ENCODE measurements at places on chromosomes 2 and 18.

DNA sequence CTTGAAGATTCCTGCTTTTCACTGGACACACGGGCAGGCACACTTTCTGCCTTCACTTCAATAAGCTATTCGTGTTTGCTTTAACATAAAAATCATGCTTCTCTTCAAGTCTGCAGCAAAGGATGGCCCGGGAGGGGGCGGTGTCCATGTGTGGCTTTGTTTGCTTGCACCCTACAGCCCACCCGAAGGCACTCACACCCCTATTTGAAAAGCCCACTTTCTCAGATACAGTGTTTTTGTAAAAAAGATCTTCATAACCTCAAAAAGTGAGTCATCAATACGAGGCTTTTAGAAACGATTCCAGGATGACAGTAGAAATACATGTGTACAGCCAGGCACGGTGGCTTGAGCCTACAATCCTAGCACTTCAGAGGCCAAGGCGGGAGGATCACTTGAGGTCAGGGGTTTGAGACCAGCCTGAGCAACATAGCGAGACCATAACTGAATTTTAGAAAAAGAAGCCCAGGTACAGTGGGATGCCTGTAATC lies 36.5 kb upstream of the HPCAL1 start:
- DNase-seq: no peak

- DNase-seq: peak; percentile 89
Observed at GRCh38 chr2:86623494-86624266, at the start of gene RNF103. Gene RNF103, minus strand, starts transcription at chr2:86623865. Its CDS starts 979 bp downstream, at chr2:86622886.

DNA sequence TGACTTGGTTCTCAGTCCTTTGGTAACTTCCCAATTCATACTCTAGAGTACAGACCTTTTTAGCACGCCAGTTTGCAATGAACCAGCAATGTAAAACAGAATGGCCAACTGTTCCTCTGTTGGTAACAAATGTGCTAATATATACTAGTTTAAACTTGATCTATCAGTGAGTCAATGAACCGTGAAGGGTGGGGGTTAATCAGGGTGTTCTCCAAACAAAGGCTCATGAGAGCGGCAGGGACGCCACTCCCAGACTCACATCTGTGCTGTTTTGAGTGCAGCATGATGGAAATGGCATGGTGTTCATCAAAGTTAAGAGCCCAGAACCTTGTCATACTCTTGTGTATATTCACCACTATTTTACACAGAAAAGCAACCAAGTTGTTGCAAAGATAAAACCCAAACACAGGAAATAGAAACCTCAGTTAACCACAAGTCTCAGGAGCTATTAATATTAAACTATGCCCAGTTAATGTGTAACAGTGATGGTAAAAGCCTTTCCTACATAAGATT lies 70.3 kb downstream of the CERKL start:
- no peak for DNase-seq

GRCh38 chr2:113112871-113113270 lies 14.5 kb upstream of the IL1RN start:
- DNase-seq: no peak

GRCh38 chr2:30964334-30965005 lies 157.2 kb upstream of the CAPN13 start:
- no peak for DNase-seq

DNA sequence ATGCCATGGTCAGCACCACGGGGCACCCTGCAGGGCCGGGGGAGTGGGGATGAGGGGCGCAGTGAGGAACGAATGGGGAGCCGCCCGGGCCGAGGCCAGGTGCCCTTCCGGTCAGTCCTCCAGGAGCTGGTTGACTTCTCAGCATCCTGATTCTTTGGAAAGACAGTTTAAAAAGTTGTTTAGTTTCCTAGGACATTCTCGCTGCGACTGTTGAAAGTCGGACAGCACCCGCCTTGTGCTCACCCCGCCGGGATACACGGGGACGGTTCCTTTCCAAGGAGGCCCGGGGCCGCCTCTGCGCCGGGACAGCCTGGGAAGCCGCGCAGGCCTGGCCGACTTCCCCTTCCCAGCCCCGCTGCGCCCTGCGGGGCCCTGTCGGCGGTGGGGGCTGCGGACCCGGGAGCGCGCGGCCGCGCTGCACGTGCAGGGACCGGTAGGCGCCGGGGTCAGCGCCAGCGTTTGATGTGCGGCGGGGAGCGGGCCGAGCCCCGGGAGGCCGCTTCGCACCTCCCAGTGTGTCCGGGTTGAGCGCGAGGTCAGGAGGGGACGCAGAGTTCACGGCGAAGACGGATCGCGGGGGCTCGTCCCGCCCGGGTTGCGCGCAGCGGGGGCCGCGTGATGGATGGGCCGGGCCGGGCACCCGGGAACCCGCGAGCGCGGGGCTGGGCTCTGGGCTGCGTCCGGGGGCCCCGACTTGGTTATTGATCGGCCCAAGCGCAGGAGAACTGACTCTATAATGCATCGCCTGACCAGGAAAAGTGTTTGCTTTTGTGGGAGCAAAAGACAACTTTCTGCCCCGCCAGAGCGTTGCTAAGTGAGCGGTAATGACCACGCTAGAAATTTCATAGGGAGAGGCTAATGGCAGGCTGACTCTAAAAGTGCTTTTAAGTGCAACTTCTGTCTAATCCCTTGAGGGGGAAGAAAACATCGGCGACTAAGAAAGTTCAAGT lies 28.0 kb upstream of the SMIM21 start:
- no peak for DNase-seq

GRCh38 chr2:86706220-86706619 lies 13.9 kb upstream of the RMND5A start:
- no peak for DNase-seq

DNA sequence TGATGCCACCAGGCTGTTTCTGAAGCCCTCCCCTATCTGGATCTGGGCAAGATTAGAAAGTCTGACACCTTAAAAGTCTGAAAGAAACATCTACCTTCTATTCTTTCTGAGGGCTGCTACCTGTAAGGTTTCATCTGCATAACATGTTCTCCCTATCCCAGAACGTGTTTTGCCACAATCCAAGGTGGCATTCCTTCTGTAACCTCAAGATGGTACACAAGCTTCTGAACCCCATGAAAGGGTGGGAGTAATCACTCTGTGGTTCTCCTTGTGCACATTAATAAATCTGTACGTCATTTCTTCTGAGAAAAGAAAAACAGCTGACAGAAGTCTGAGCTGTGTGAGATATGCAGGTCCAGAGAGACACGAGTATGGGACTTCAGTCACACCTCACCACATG lies 41.8 kb upstream of the MSH6 start:
- no peak for DNase-seq

DNA sequence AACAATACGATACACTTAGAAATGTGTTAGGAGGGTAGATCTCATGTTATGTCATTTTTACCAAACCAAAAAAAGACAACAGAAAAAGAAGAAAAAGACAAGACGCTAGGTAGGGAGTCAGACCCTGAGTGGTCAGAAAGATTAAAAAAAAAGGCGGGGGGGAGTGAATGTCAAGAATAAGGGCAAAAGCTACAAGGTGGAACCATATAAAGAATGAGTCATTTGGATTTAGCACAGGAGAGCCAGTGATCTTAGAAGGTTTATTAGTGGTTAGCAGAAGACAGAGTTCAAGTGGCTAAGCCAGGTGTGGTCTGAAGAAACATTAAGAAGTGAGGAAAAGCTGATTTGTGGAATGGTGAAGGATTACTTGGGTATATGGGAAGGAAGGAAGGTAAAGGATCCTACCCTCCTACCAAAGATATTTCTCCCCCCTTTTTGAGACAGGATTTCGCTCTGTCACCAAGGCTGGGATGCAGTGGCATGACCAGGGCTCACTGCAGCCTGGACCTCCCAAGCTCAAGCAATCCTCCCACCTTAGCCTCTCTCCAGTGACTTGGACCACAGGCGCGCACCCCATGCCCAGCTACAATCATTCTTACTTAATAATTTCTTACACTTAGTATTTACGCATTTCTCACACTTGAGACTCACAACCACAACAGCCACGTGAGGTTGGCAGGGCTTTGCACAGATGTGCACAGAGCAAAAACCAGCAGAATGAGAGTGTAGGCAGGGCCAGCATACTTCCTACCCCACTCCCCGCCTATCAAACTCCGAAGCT lies 2.6 kb downstream of the DSC2 start:
- no peak for DNase-seq

DNA sequence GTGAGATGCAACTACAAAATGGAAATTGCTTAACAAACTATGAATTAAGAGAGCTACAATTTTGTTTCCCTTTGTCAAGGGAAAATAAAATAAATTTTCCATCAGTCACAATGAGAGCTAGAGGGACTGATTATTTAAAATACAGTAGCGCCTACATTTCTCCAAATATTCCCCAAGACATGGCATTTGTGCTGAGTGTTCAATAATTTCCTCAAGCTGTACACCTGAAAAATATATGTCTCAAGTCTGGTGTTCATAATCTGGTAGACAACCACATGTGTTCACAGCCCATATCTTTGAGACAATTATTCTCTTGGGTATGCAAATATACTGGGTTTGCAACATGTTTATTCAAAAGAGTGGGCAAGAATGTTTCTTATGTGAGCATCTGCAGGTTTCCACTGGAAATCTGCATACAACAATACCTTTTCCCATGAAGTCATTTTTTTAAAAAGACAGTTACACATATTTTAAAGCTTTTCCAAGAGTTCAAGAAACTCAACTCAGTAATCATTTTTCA lies 240.1 kb upstream of the VRK2 start:
- no peak for DNase-seq

GRCh38 chr2:158221063-158222020 lies 119.7 kb downstream of the UPP2 start:
- no peak for DNase-seq

- peak; percentile 6 for DNase-seq
Observed at GRCh38 chr2:186440506-186440905, 45.6 kb upstream of the ZC3H15 start.

DNA sequence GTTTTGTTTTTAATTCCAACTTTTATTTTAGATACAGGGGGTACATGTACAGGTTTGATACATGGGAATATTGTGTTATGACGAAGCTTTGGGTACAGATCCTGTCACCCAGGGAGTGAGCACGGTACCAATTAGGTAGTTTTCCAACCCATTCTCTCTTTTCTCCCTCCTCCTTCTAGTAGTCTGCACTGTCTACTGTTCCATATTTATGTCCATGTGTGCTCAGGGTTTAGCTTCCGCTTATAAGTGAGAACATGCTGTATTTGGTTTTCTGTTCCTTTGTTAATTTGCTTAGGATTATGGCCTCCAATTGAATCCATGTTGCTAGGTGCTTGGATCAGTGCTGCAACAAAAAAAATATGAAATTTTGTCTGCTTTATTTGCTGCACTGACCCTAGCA lies 659.3 kb upstream of the TMEFF2 start:
- DNase-seq: no peak

GRCh38 chr18:23487738-23488570 lies 15.4 kb upstream of the RMC1 start:
- no peak for DNase-seq

DNA sequence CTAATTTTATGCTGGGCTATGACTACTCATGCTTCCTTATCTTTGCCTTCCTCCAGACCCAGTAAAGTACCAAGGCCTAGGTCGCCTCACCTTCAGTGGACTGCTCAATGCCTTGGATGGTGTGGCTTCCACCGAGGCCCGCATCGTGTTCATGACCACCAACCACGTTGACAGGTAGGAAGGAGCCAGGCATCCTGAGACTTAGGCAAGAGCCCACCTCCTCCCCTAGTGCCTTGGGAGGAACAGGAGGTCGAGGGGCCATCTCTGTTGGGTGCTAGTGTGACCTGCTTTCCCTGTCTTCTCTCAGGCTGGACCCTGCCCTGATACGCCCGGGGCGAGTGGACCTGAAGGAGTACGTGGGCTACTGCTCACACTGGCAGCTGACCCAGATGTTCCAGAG lies 3.3 kb downstream of the BCS1L start:
- no peak for DNase-seq

DNA sequence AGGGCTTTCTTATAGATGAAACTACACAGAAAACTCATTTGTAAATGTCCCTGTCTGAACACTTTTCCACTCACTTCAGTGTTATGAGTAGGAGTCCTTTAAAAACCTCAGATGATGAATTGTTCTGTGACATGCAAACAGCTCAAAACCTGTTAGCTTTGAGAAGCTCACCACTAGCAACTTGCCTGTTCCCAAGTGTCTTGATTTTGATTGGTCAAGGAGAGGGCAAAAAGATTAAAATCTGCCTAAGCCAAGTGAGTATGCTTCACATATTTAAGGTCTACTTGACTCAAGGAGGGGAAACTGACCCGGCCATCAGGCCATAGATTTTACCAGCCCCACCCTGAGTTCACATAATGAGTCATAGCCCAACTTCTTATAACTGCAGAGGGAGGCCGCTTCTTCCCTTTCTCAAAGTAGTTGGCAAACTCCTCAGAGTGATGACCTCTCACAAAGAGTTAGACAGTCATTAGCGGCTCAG lies 45.2 kb upstream of the MEIS1 start:
- no peak for DNase-seq

GRCh38 chr2:20599861-20600461 lies 50.9 kb downstream of the HS1BP3 start:
- DNase-seq: no peak

- DNase-seq: no peak
Observed at GRCh38 chr2:111620281-111620680, 263.7 kb downstream of the ANAPC1 start.

DNA sequence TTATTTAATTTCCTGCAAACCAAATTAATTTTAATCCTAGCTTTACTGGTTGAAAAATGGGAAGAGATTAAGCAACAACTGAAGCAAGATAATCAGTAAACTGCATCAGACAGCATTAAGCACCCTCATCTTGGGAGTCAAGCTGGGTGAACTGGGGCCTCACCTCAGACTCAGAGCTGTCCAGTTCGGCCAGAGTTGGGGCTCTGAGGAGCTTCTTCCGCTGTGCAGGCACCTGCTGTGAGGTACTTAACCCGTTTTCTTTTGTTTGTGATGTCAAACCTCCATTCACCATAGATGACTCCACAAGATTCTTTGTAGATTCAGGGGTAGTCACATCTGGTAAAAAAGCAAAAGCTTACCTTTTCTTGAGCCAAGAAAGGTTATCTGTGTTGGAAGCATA lies 71.8 kb downstream of the PRELID3A start:
- no peak for DNase-seq

- DNase-seq: peak; percentile 67
Observed at GRCh38 chr2:203330434-203330833, 2.2 kb downstream of the ABI2 start.

DNA sequence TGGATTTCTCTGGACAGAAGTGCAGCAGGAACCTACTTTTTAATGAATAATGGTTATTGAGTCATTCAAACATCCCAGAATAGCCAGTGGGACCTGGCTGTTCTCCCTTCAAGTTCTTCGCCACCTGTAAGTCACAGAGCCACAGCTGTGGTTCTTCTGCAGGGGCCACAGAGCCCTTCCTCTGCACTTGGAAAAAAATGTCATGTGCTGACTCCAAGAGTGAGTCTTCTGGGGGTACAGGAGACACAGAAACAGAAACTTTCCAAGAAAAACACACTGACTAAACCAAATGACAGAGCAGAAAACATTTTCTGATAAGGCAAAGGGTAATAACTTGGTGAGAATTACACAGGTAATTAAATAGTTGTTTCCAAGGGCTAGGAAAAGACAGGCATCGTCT lies 68.7 kb upstream of the FN1 start:
- DNase-seq: no peak

DNA sequence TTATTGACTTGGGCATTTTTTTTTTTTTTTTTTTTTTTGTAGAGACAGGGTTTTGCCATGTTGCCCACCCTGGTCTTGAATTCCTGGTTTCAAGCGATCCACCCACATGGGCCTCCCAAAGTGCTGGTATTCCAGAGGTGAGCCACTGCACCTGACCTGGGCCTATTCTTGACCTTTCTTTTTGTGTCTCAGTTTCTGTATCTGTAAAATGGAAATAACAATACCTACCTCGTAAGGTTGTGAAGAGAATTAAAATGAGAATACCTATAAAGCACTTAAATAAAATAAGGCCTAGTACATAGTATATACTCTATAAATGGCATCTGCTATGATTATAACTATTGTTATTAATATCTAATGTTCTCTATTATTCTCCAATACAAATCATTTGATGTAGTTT lies 15.7 kb downstream of the MAP4K3 start:
- DNase-seq: no peak
